ENCODE measurements at places on chromosomes 12 and 14.

DNA sequence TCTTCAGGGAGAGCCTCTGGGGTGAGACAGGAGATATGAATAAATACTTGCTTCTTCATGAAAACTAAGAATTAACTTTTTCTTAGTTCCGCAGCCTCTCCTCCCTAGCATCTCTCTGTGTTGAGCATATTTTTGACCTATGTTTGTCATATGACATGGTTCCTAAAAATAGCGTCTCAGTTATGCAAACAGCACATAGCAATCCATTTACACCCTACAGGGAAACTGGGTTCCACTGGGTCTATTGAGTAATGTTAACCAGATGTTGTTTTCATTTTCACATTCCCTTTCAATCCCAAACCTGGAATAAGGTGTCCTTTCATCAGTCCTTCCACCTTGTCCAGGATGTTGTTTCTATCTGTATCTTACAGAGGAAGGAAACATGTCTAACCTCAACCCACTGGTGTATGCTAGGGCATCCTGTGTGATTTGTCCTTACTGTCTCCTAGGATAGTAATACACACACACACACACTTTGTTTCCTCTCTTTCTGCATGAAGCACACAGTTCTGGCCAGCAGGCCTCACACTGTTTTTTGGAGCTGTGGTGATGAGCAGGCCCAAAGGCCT is 1543.5 kb downstream of the AACS start:
- no peak for DNase-seq

DNA sequence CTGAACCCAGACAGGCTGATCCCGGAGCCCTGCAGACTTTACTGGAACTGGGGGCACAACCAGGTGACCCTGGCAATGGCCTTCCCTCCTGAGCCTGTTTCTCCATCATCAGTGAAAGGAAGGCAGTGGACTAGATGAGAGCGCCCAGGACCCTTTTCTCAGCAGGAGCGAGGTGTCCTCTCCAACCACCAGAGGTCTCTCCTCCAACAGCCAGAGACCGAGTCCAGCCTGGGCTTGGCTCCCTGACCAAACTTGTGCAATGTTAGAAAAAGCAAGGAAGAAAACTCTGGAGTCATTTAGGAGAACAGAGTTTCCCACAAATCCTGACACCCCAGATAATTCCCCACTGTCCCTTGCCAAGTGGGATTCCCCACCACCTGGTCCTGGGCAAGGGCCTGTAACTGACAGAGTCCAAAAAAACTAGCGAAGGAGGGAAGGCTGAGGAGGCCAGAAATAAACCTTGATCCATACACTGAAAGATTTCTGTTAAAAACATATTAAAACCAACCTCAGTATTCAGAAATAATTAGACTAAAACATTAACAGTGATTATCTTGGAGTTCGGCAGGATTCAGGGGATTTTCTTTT is 9.0 kb downstream of the RPS6KL1 start:
- no peak for DNase-seq

GRCh38 chr12:12922191-12922616 is 29.8 kb downstream of the GPRC5D start:
- DNase-seq: no peak

GRCh38 chr14:96805956-96806355 is 8.8 kb downstream of the VRK1 start:
- no peak for DNase-seq

GRCh38 chr14:79284621-79285020 is 926.7 kb downstream of the DIO2 start:
- no peak for DNase-seq

DNA sequence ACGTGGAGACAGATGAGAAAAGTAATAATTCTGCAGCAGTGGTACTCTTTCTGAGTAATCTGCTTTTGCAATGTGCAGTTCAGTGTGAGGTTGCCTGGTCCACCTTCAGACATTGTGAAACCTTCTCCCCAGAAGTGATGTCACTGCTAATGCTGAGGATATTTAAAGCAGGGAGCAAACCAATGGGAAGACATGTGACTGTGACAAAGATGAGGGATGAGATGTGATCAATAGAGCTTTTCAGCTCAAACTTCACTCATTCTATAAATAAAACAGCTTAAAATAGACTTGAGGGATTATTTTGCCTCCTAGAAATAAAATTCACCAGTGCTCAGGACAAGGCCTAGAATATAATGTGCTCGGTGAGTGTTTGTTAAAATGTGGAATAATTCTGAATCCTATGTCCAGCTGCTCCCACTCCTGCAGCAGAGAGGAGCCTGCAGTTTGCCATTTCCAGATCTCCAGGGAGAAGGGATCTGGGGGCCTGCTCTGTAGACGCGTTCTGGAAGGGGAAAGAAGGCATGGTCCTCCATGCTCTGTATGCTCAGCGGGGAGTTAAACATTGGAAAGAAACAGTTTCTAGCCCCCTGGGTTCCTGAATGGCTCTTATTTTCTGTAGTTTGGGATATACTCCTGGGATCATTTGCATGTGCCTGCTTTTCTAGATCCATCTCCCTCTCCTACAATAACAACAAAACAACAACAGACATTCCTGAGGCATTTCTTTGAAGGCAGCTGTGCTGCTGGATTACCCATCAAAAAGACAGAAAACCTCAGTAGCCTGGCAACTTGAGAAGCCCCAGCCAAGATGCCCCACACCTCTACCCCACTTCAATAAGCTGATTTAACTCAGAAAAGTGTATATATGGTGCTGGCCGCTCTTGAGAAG is 8.9 kb downstream of the SLC7A8 start:
- DNase-seq: no peak

- no peak for DNase-seq
Observed at GRCh38 chr12:130977743-130978095, 24.0 kb downstream of the ADGRD1 start.

DNA sequence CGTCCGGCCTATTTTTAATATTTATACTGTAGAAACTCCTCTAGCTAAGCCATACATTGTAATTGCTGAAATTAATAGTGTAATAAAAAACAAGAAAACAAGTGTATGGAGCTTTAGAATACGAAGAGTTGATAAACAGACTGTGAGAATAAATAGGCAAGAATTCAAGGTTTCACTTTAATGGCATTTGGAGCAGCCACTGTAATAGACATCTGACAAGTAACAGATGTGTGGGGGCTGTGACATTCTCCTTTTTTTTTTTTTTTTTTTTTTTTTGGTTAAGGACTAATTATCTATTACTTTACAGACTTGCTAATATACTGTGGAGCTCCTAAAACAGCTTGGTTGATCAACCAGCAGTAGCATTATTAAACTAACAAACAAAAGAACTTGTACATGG is 42.1 kb upstream of the CFAP54 start:
- no peak for DNase-seq

GRCh38 chr12:104953323-104953722 is 4.8 kb downstream of the SLC41A2 start:
- no peak for DNase-seq

GRCh38 chr12:24530689-24531088 is 418.2 kb downstream of the BCAT1 start:
- DNase-seq: no peak

GRCh38 chr12:108709697-108710096 is 21.6 kb downstream of the CORO1C start:
- no peak for DNase-seq

GRCh38 chr12:34396006-34396860 is 373.9 kb downstream of the ALG10 start:
- no peak for DNase-seq

- no peak for DNase-seq
Observed at GRCh38 chr14:50501642-50502041, 30.7 kb downstream of the MAP4K5 start.

- peak; percentile 48 for DNase-seq
Observed at GRCh38 chr12:111775205-111776193, 8.8 kb downstream of the ALDH2 start.

- no peak for DNase-seq
Observed at GRCh38 chr14:86299994-86300393, 770.0 kb downstream of the FLRT2 start.

DNA sequence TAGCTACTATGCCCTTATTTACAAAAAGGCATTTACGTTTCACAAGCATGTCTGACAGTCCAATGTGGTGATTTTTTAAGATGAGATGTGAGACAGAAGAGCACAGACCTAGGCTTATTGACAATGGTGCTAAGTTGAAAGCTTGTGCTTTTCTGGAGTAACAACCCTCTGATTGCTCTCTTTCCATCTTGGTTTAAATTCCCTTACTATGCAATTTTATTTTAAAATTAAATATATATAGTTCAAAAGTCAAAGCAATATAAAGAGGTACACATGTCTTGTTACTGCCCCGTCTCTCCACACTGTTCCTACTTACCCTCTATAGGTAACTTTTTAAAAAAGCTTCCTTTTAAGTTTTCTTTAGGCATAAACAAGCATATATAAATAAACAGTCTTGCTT is 39.4 kb upstream of the BBS10 start:
- no peak for DNase-seq

- DNase-seq: no peak
Observed at GRCh38 chr12:40248585-40249297, 23.9 kb downstream of the LRRK2 start.

- DNase-seq: no peak
Observed at GRCh38 chr14:99357916-99358390, 86.0 kb upstream of the BCL11B start.

DNA sequence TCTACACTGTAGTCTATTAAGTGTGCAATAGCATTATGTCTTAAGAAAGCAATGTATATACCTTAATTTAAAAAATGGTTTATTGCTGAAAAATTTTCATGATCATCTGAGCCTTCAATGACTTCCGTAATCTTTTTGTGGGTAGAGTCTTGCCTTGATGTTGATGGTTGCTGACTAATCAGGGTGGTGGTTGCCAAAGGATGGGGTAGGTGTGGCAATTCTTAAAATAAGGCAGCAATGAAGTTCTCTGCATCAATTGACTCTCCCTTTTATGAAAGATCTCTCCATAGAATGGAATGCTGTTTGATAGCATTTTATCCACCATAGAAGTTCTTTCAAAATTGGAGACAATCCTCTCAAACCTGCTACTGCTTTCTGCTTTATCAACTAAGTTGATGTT is 41.1 kb downstream of the BBS10 start:
- DNase-seq: no peak

DNA sequence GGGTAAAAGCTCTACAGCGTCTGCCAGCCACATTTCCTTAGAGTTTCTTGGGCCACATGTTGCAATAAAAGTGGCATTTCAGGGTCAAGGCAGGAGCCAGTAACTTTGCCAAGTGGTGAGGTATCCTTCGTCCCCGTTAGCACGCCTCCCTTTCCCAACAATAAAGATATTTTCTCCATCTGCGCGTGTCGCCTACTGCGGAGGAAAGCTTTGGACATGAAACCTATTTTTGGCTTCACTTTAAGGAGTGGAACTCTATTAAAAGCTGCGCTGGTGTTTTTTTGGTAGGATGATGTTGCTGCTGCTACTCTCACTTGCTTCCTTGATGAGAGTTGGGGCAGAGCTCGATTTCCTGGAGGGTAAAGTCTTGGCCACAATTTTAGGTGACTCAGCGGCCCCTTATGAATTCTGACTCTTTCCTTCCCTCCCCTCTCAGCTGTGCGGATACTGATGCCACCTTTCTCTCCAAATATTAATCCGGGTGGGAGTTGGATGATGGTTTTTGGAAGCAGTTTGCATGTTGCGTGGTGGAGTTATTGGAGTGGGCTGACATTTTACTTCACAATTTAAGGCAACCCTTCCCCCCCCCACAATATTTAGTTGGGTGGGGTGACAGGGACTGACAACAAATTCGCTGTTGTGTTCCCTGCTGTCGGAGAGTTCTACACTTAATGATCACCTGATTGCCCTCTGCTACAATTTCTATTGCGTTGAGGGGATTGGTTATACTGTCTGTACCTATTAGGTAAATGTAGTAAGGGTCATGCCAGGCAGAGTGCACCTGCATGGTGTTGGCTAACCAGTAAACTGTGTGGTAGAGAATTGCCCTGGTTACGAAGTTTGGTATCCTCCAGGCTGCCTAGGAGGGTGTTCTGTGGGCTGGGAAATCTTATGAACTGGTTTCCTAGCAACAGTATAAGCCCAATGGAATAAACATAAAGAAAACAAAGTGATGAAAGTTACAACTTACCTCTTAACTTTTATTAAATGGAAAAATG is 1.1 kb downstream of the CCDC91 start:
- DNase-seq: no peak

DNA sequence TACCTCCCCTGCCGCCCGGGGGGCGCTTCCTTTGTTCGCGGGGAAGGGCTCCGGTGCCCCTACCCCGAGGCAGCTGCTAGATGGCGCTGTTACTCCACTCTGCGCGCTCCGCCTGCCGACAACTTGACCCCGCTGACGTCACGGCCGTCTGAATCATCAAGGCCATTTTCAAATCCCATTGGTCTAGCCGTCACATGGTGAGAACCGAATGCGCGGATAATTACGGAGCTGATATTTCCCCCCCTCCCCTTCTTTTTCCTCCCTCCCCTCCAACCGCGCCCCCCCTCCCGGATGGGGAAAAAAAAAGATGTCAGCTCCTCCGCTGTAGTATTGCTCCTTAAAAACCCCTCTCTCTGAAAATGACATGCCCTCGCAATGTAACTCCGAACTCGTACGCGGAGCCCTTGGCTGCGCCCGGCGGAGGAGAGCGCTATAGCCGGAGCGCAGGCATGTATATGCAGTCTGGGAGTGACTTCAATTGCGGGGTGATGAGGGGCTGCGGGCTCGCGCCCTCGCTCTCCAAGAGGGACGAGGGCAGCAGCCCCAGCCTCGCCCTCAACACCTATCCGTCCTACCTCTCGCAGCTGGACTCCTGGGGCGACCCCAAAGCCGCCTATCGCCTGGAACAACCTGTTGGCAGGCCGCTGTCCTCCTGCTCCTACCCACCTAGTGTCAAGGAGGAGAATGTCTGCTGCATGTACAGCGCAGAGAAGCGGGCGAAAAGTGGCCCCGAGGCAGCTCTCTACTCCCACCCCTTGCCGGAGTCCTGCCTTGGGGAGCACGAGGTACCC is at the start of gene HOXC10:
Gene HOXC10 (plus strand): TSS at position 246 of the 791 bp plus-strand sequence. CDS start 114 bp downstream, at position 360.
- DNase-seq: peak; percentile 70

DNA sequence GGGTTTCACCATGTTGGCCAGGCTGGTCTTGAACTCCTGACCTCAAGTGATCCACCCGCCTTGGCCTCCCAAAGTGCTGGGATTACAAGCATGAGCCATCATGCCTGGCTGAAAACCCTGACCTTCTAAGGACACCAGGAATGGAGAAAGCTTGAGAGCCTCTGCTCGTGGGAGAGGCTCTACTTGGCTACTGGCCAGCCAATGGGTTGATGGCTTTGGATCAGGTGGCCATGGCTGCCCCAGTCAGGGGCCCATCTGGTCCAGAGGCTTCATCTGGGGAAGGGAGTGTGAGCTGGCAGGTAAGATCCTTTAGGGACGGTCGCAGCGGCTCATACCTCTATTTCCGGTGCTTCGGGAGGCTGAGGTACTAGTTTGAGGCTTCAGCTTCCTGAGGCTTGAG is 42.5 kb upstream of the PPP1CC start:
- no peak for DNase-seq

All from GM19239 (cell line).